GM04503 (cell line): ENCODE measurements at places on chromosomes 4 and X.
A peak's percentile ranks its signal among the peaks of the same experiment; 100 is the strongest.

- DNase-seq: no peak
Measured at GRCh38 chrX:70226048-70226447, 8.4 kb upstream of the AWAT1 start.

- DNase-seq: peak; percentile 34
Measured at GRCh38 chrX:20461576-20461975, 194.9 kb upstream of the RPS6KA3 start.

- no peak for DNase-seq
Measured at GRCh38 chr4:176641237-176641636, 151.5 kb downstream of the VEGFC start.

DNA sequence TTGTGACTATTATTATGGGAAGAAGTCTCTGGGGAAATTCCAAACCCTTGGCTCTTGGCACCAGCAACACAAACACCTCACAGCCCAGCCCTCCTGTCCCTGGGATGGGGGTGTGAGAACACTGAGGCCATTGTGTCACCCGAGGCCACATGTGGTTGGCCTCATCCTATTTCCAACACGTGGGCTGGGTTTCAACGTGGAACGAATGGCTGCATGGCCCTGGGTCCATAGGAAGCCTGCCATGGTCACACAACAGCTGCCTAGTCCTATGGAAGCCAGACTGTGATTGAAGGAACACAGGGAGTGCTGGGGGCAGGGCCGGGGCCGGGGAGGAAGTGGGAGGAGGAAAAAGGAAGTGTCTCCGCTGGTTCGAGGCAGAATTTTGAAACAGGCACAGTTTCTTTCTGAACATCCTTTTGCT, 10.0 kb downstream of the CLCN4 start:
- DNase-seq: no peak

- no peak for DNase-seq
Measured at GRCh38 chr4:1014291-1015167, 3.1 kb downstream of the FGFRL1 start.

DNA sequence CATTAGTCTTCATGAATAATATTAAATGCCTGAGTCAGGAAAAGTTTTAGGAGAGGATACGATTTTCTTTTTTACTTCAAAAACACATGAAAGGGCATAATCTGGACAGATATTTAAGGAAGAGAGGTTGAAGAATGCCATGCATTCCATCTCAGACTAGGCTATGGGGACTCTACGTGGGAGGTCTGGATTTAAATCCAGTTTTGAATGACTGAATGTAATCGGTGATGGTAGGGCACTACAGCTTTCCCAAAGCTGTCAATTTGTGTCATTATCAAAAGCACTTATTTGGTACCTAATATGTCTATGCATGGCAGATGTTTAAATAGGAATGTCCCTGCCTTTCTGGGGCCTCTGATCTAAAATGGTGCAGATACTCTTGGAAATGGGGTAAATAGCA, 59.3 kb upstream of the RPL34 start:
- DNase-seq: no peak

DNA sequence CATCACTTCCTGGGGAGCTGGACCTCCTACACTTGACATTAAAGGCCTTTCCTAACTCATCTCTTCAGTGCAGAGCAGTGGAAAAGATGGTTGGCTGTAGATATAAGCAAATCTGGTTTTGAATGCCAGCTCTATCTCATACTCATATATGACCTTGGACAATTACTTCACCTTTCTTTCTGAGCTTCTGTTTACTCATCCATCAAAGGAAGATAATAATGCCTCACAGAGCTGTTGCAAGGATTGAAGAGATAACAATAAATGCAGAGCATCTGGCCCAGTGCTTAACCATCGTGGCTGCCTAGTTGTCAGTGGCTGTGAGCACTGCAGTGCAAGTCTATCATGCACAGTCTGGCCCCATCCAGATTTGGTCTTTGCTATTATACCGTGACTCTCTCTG, 148.1 kb upstream of the EOLA2 start:
- DNase-seq: no peak

- no peak for DNase-seq
Measured at GRCh38 chrX:2867206-2867605, 38.5 kb downstream of the GYG2 start.

DNA sequence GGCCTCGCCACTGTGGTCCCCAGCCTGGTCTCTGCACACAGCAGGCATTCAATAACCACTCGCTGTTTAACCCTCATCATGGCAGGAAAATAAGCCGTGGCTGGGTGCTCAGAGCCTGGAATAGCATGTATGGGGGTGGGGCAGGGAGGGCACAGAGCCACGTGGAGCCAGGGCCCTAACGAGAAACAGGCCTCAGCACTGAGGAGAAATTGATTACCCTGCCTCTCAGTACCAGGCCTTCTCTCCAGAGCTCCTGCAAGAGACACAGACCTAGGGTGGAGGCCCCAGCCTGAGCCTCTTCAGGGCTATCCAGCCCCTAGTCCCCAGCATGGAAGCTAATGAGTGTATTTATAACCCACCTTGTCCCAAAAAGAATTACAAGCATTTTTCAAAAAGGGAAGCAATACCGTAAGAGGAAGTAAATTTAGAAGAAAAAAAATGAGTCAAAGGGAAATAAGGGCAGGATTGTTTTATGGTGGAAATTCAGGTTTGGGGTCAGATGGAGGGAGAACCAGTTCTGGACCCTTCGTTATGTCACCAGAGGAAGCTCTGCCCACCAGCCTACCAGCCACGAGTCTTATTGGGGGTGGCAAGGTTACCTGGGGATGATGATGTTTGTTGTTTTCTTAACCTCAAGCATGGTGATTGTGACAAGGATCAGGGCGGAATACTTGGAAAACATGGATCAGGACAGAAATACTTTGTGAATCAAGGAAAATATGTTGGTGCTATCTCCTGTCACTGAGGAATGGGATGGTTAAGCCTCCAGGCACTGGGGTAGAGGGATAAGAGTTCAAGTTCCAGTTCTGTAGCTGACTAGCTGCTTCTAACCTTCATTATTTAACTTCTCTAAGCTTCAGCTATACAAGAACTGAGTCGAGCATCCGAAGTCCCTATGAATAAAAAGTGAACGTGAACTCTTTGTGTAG, 101.9 kb upstream of the RBPJ start:
- DNase-seq: no peak

DNA sequence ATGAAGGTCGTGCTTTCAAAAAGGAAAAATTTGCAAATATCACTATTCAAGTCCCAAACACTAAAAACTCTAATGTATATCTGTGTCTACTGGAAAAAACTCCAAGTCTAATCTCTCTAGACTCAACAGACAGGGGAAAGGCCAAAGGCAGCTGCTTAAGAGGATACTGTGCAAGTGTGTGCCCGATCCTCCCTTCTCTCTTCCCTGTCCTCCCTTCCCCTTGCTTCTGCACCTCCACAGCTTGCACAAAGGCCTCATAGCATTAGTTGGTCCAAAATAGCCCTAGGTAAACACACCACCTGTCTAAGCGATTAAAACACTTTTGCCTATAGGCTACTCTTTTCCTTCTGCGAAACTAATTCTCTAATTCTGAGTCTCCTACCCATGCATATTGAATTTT, 10.6 kb downstream of the C4orf54 start:
- no peak for DNase-seq

DNA sequence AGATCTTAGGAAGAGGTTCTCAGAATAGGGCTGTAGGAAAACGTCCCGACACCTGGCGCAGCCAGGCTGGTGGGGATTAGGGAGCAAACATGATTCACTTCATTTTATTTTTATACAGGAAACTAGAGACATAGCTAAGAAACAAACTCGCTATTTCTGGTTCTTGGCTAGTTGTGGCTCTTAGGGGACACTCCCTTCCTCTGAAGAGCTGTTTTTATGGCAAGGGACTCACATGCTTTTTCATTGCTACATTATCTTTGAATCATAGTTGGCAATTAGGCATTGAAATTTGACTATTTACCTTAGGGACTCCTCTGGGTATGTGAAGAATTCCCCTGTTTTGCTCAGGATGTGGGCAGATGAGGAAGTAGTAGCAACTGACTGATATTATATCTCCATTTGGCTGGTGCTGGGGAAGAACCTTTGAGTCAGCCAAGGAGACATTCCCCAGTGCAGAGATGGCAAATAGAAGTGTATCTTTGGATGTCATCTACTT, 174.5 kb downstream of the SMIM20 start:
- peak; percentile 83 for DNase-seq

- DNase-seq: no peak
Measured at GRCh38 chr4:8105306-8106100, 53.1 kb downstream of the ABLIM2 start.

- DNase-seq: no peak
Measured at GRCh38 chr4:89704651-89705395, 132.1 kb downstream of the SNCA start.

DNA sequence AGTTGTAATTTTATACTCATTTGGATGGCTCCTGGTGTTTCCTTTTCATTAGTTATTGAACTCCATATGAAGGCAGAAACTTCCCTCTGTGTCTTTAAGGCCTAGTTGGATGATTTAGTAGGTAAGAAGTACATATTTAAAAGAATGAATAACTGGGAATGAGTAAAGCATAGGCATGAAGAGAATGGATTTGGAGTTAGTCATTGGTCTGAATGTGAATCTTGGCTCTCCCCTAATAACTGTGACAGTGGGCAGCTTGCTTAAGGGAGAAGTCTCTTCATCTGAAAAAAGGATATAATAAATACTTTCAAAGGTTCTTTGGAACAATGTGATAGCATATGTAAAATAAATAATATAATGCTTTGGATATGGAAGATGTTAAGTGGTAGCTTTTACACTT, 13.2 kb downstream of the SNX25 start:
- peak; percentile 59 for DNase-seq

GRCh38 chrX:21883258-21883657, 27.5 kb downstream of the YY2 start:
- no peak for DNase-seq

DNA sequence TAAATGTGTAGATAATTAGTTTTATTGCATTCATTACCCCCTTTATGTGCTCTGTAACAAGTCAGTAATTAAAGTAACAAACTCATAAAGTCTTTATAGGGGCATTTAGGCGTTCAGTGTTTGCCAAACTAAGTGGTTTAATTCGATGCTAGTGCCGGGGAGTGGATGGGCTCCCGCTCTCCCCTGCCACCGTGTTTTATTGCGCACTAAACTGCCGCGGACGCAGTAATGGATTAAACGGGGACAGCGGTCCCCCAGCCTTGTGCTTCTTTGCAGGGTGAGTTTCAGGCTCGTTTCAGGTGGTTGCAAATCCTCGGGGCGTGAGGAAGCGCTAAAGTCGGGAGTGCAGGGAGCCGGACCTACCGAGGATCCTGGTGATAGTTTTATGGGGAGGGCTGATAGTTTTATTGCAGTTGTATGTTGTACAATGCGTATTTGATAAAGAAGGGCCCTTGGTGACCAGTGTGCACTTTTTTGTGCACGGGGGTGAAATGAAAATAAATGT, 1.6 kb upstream of the PHOX2B start:
- no peak for DNase-seq

- no peak for DNase-seq
Measured at GRCh38 chr4:105197777-105198176, 51.1 kb downstream of the TET2 start.

GRCh38 chr4:6461301-6462165, 10.9 kb downstream of the PPP2R2C start:
- DNase-seq: no peak

- no peak for DNase-seq
Measured at GRCh38 chrX:82816001-82816400, 692.1 kb upstream of the POU3F4 start.

DNA sequence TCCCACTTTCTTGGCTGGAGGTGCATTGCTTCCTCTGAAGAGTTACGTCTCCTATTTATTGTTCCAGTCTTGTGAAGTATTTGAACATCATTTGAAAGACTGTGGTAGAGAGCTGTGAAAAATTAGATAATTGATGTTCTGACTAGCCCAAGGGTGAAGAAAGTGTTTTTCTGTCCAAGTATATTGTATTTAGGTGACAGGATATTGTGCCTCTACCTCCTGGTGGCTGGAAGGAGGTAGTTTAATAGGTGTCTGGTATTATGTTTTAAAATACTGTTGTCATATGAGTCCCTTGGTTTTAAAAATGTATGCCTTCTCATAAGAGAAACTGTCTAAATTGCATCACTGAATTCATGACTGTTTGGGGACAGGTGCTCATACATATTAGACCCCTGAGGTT, 226.0 kb downstream of the SPRY1 start:
- no peak for DNase-seq

- DNase-seq: no peak
Measured at GRCh38 chr4:89331686-89332544, 24.3 kb upstream of the GPRIN3 start.

DNA sequence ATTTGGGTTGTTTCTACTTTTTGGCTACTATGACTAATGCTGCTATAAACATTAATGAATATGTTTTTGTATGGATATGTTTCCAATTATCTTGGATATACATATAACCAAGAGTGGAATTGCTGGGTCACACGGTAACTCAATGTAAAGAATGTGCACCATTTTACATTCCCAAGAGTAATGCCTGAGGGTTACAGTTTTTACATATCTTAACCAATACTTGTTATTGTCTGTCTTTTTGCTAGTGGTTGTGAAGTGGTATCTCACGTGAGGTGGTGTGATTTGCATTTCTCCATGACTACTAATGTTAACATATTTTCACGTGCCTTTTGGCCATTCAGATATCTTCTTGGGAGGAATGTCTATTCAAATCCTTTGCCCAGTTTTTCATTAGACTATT, 200.3 kb upstream of the MAB21L2 start:
- no peak for DNase-seq

GRCh38 chrX:103818842-103819619, 13.0 kb downstream of the RAB9B start:
- no peak for DNase-seq
